ENCODE measurements at places on chromosomes 1 and 21.

DNA sequence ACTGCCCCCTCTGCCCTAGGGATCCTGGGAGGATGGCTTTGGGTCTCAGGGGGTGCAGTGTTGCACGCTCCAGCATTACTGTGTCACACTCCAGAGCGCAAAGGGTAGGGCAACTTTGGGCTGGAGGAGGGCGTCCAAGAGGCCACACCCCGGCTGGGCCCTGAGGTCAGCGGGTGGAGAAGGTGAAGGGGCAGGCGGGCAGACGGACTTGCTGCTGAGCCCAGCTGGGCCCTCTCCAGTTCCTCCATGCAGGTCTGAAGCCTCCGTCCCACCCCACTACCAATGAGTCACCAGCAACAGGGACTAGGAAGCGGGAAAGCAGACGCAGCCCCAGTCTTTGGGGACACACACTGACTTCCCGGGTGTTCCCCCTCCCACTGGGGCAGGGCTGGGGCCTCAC, 116.0 kb downstream of the CASZ1 start:
- no peak for DNase-seq

GRCh38 chr1:40014253-40014706, 26.2 kb upstream of the CAP1 start:
- DNase-seq, result no peak

- no peak for DNase-seq
These were observed 2.6 kb downstream of the STXBP3 start for GRCh38 chr1:108749081-108749480.

GRCh38 chr21:29074007-29074376, 544 bp upstream of the CCT8 start:
- DNase-seq, result no peak

GRCh38 chr21:23160914-23161313, 2162.7 kb downstream of the NCAM2 start:
- no peak for DNase-seq

GRCh38 chr1:24878045-24878444, 52.0 kb downstream of the RUNX3 start:
- no peak for DNase-seq

GRCh38 chr1:207363871-207364270, 42.4 kb downstream of the CD55 start:
- no peak for DNase-seq

GRCh38 chr1:97137862-97138514, 416.4 kb downstream of the PTBP2 start:
- peak; percentile 18 for DNase-seq

DNA sequence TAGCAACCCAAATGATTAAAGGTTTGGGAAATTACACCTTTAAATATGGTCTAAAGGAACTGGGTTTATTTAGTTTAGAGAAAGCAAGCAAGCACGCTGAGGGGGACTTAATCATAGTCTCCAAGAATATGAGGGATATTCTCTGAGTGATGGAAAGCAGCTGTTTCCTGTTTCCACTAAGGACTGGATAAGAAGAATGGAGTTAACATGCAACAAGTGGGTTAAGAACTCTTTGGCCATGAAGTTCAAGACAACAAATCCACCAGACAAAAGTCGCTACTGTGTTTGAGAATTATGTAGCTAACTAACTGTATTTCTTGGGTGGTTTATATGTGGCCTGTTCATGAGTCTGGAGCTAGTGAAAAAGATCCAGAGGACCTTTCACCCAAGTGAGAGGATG, 85.7 kb downstream of the TGFB2 start:
- no peak for DNase-seq

DNA sequence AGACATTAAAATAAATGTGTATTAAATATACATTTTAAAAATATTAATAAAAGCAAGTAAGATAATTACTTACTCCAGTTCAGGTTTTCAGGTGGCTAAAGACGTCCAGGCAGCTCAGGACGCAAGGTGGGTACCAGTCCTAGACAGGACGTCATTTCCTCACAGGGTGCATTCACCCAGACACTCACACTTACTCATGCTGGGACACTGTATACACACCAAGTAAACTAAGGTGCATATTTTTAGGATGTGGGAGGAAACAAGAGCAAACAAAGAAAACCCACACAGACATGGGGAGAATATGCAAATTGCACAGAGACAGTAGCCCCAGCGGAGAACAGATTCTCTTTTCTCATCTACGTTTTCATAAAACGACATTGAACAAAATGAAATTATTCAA, 457.9 kb downstream of the BRINP3 start:
- DNase-seq, result no peak

DNA sequence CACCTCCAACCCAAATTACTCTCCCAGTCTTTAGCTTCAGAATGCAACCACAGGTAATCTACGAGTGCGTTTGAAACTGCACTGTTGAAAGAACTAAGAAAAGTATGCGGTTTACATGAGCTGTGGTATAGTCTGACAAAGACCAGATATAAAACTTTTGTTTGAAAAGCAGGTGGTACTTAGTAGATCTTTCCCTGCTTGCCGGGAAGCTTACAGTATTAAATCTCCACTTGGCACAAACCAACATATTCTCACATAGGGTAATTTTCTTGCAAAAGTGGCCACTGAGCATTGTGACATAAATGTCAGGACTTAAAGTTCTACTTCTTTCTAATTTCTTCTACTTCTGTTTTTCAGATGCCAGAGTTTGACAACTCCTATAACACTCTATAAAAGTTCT, 8.4 kb downstream of the RGS2 start:
- DNase-seq, result no peak

- DNase-seq, result peak; percentile 86
These were observed 458 bp upstream of the ALPL start for GRCh38 chr1:21508580-21509350.

DNA sequence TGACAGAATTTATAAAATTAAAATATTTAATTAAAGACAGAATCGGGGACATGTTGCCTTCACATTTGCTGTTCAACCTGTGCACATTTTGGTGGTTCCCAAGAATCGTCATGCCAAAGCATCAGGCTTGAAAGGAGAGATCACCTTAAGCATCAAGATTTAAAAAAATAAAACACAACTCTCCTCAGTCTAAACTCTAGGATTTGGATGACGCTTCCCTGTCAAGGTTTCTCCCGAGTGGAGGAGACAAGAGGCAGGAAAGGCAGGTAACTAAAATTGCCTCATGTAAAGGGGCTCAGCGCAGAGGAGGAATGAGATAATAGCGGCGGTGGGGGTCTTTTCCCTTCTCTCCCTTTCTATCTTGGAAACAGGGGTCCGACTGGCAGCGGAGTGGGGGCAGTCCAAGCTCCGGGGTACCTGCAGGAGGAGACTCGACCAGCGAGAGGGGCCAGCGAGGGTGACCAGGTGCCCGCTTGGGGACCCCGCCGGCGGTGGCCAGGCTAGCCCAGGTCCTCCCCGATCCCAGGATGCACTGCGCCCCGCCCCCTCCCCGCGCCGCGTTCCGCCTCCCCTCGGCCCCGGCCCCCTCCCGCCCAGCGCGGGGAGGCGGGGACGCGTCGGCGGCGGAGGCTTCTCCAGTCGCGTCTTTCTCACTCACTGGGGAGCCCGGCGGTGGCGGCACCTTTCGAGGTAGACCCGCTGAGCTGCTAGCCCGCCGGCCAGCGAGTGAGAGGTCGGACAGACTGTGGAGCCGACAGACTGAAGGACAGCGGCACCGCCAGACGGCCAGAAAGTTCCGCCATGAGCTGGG, at the start of gene FNBP1L:
Gene FNBP1L (plus strand): TSS at position 638 of the 811 bp plus-strand sequence. CDS start 164 bp downstream, at position 802.
- peak; percentile 81 for DNase-seq

DNA sequence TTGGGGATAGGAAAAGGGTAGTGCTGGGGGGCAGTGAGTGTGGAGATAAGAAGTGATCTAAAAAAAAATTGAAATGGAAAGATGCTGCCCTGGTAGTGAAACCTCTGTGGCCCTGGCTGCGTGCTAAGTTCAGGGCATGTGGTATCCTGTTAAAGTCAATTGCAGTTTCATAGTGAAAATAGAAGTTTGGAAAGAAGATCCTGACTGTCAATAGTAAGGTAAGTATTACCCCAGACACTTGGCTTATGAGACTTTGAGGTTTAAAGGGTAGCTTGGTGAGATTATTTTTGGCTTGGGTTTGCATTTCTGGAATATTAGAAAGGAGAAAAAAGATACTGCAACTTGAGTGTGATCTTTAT, 6.8 kb downstream of the ARID1A start:
- peak; percentile 67 for DNase-seq

GRCh38 chr1:11700601-11701467, 9.3 kb downstream of the DRAXIN start:
- no peak for DNase-seq

DNA sequence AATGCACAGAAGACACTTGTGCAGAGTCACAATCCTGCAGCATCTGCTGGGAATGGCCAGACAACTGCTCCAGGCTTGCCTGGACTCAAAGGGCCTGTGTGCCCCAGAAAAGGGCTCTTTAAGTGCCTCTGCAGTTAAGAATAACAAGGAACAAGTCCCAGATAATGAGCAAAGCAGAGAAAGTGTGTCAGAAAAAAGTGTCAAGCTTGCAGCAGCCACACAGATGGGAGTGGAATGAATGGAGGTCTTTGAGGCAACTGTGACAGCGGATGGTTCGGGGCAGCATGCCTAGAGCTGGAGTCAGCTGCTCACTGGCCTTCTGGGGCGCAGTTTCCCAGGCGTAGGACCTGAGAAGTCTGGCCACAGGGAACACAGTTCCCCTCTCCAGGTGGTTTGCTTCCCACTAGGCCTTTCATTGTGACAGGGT, 5.1 kb downstream of the PARP1 start:
- no peak for DNase-seq

DNA sequence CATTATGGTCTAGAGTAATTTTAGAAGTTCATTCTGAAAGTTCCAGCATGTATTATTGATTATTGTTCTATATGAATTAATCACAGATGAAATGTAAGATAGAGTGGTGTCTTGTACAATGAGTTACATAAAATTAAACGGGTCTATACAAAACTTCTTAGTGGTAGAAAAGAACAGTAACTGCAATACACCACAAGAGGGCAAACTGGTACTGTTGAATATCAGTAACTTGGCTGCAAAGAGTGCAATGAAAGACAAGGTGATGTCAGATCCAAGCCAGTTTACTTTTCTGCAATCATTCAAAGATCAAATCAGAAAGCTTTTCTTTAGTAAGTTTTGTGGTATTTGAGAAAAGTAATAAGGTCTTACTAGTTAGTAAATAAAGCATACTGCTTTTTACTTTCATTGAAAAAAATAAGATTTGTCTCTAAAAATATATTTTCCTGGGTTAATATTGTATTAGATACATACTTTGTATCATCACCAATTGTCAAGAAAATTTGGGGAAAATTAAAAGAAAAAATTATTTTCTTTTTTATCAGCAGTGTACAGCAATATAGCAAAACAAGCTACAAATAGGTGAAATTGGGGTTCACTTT, 66.4 kb upstream of the BTG3 start:
- DNase-seq, result peak; percentile 5

- DNase-seq, result no peak
These were observed 500.5 kb downstream of the SETD4 start for GRCh38 chr21:35559829-35560225.

- DNase-seq, result no peak
These were observed 99.2 kb downstream of the PHTF1 start for GRCh38 chr1:113660088-113660487.

GRCh38 chr1:178784131-178784536, 59.1 kb downstream of the RALGPS2 start:
- no peak for DNase-seq

- DNase-seq, result no peak
These were observed 214.4 kb upstream of the DAB1 start for GRCh38 chr1:57638239-57638638.

DNA sequence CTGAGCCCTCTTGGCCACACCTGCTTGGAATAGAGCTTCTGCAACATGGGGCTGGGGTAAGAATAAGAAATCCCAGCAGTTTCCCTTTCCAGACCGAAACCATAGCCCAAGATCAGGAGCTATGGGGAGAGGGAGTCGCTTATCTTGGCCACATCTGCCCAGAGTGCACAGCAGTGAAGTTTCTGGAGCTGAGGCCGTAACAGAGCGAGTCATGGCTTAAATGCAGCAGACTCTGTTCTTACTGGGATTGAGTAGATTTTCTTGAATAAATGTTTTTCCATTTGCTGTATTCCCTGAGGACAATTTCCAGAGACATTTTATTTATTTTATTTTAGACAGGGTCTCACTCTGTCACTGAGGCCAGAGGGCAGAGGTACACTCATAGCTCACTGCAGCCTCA, 33.5 kb downstream of the CFAP57 start:
- DNase-seq, result no peak

- no peak for DNase-seq
These were observed 9.6 kb downstream of the TARBP1 start for GRCh38 chr1:234469376-234469775.

GRCh38 chr1:226782845-226783601, 43.9 kb upstream of the ITPKB start:
- DNase-seq, result no peak

DNA sequence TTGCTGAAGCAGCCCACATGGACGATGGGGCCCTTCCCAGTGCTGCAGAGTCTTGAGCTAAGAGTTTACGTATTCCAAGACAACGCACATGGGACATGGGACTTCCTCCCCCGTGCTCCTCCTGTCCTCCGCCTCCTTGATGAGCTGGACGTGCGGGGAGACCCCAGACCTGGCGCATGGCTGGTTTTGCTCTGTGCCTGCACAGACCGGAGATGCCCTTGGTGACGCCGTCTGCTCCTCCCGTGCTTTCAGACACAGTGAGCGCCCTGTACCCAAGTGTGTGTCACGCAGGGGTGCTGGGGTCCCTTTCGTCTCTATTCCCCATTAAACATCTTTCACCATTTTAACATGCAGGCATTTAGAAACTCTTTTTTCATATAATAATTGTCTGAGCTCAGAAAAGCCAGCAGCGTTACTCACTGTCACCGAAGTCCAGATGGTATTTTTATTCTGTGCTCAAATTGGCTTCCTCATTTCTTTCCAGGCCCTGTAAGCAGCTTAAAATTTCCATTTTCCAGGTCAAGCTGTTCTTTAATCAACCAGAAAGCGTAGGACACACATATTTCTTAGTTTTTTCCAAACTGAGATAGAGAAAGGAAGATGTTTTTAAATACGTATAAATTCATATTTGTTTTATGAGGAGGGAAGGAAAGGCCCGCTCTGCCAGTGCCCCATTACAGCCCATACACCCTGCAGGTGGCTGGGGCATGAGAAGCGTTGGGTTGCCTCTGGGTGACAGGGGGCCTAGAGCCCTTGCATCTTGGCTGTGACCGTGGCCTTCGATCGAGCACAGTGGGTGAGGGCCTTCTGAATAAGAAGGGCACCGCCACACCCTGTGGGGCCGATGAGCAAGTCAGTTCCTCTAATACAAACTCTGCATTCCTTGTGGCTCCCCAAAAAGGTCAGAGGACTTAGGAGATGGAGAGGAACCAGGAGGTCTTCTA, 17.9 kb upstream of the ZBTB21 start:
- no peak for DNase-seq

GRCh38 chr1:46224966-46225365, 21.8 kb downstream of the LURAP1 start:
- DNase-seq, result no peak

DNA sequence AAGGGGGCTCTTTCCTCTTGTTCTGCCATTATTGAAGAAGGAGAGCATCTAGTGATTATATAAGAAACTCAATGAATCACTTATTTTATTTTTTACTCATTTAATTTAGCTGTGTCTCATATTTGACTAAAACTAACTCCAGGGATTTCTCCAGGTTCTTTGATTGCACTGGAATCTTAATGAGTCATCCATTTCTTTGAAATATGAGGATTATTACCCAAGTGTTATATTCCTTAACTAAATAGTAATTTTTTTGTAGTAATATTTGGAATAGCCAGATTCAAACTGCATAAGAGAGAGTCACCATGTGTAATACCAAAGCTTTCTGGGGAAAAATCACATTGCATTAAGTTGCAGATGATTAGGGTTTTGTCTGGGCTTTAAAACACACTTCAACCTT, 59.5 kb downstream of the NTMT2 start:
- no peak for DNase-seq

Measured in activated CD4-positive, alpha-beta T cell treated with anti-CD3 and anti-CD28 coated beads for 36 hours (primary cell).